ENCODE measurements at places on chromosomes 6 and 20.
A peak's percentile ranks its signal among the peaks of the same experiment; 100 is the strongest.

- DNase-seq: no peak
These were observed 102.2 kb downstream of the UNC5CL start for GRCh38 chr6:40936818-40937251.

DNA sequence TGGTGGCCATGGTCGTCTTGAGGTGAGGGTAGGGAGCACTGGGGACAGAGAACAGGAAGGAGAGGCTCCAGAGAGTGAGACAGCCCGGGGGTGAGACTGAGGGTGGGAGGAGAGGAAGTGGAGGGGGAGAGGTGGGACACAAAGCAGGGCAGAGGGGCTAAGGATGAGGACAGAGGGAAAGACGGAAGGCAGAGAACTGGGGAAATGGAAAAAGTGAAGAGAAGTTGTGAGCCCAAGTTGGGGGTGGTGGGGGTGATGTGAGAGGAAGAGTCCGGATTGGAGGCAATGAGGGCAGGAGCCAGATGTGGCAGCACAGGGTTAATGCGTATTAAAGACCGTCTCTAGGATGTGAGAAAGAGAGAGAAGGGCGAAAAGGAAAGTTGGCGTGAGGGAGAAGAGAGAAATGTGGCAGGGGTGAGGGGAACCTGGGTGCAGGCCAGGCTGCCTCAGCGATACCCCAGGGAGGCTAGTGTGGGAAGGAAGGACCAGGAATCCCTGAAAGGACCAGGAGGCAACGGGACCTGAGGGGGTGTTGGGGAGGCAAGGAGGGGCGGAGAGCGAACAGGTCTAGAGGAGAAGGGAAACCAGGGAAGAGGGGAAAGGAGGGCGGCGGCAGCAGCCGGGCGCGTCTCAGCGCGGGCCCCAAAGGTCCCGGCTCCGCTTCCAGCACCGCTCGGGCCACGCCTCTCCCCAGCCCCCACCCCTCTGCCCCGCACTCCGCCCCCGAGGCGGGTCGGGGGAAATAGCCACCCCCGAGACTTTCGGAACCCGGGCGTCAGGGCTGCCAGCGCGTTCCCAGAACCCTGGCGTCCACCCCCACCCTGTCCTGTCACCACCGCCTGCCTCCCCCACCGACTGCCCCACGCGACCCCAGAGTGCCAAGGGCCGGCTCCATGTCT lies at the start of gene PPP1R18:
Gene PPP1R18 (minus strand): TSS at position 637 of the 899 bp plus-strand sequence. CDS start 627 bp downstream, at position 10.
- DNase-seq: peak; percentile 83

DNA sequence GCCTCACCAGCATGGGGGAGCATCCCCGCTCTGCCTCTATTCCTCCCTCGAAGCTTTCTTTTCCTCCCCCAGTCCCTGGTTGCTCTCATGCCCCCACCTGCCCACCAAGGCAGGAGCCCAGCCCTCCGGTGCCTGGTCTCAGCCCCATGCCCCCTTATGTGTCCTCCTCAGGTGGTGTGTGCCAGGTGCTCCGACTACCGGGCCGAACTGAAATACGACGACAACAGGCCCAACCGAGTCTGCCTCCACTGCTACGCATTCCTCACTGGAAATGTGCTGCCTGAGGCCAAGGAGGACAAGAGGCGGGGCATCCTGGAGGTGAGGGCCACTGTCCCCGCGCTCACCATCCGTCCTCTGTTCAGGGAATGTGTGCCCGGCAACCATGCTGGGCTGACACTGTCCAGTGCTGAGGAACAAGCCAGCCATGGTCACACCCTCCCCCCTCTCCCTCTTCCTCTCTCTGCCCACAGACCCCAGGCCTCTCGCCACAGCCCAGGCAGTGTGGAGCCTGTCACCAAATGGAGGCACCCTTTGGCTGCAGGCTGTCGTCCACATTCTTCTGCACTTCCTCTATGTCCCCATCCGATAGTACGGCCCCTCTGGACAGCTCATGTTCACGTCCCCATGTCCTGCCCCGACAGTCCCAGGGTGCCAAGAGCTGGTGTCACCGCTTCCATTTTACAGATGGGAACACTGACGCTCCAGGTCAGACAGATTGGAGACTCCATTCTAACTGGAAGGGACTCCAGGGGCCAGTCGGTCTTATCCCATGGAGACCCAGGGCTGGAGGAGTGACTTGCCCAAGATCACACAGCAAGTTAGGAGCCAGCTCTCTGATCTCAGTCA lies 20.4 kb downstream of the FGD2 start:
- DNase-seq: no peak

DNA sequence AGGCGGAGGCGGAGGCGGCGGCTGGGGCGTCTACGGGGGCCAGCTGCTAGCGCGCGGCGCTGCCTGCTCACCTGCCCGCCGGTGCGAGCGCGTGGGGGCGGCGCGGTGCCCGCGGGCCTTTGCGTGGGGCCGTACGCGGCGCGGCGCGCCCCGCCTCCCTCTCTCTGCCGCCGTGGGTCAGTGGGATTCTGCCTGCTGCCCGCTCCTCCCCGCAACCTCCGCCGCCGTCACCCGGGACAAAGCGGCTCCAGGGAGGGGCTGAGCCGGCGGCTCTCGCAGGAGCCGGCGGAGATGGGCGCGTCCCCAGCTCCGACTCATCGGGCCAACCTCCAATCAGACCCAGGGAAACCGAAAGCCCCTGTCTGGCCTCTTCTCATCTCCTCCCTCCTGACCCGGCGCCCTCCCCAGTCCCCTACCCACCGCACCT lies at the start of gene RCAN2:
Gene RCAN2 (minus strand): TSS at position 249 of the 427 bp plus-strand sequence.
- DNase-seq: peak; percentile 6

DNA sequence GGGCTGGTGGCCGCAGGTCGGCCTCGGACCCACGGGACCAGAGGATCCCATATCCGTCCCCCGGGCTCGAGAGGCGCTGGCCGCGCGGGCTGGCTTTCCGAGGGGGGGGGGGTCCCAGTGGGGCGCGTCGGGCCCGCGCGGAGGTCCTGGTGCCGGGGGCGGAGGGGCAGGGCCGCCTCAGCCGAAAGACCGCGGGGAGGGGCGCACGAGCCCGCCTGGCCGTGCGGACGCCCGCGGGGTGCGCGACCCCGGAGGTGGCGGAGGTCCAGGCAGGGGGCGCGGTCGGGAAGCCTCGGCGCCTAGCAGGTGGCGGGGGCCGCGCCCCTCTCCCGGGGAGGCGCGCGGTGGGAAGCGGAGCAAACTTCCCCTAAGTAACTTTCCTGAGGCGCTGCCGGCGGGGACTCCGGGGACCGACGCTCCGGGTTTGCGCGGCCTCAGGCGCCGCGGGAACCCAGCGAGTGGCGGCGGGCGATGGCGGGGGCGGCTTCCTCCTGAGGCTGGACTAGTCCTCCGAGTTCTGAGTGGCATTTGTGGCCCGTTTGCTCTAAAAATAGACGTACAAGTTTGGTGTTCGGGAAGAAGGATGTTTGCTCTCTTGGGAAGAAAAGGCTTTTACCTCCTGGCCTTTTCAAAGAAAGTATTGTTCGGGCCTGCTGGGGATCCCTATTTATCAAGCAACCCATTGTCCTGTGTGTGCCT lies 26.5 kb upstream of the BTBD3 start:
- DNase-seq: no peak

- DNase-seq: no peak
These were observed 2.6 kb downstream of the TFEB start for GRCh38 chr6:41732591-41733359.

DNA sequence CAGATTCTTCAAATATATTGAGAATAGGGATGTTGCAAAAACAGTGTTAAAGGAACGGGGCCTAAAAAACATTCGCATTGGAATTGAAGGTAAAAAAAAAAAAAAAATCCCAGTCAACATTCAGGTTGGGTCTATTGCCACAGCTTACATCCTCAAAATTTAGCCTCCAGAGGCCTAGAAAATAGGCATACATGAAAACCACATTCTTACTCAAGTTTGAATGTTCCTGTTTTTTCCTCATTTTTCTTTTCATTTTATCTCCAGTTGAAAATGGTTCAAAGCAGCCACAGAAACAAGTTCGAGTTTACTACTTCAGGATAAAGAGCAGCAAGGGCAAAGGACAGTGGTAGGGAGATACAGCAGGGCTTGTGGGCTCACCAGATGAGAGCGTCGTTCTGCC lies 41.9 kb downstream of the KCTD20 start:
- no peak for DNase-seq

DNA sequence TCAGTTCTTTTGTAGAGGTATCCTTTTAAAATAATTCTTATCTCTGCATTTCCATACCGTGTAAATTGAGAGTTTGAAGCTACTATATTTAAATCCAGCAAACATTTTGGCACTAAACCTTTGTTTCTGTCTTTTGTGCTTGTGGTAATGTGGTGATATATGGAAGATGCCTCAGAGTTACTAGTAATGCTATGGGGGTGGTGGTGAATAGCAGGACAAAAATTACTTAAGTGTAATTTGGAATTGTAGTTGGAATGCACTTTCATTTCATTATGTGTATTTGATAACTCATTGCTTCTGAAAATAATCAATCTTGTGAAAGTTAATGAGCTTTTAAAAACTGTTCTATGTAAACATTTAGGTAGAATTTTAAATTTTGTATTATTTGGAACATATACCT lies 404.5 kb downstream of the PHF3 start:
- DNase-seq: no peak

DNA sequence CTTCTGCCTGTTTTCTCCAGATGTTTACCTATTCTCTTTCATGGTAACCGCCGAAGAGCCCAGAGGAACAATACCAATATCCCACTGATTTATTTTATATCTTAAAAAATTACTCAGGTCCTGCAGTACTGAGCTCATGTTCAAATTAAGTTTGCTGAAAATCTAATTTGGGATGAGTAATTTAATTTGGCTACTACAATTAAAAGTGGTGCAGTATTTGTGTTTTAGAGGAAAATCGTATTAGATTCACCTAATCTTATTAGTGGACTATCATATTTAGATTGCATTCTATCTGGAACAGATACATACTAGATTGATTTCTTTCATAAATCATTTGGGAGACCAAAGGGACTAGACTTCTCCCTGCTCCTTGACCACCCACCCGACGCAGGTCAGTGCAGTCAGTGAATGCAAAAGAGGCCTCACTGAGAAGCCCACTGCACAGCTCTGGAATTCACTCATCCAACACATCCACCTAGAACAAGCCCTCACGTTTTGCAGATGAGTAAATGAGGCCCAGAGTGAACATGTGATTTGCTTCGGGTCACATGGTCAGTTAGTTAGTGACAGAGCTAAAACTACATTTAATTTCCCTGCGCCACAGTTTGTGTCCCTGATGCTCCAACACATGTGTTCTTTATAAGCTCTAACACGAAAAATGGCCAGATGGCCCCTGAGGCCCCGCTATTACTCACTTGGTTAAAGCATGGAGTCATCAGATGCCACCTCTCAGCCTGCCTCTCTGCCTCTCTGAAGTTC lies 101.8 kb downstream of the TRERF1 start:
- no peak for DNase-seq

DNA sequence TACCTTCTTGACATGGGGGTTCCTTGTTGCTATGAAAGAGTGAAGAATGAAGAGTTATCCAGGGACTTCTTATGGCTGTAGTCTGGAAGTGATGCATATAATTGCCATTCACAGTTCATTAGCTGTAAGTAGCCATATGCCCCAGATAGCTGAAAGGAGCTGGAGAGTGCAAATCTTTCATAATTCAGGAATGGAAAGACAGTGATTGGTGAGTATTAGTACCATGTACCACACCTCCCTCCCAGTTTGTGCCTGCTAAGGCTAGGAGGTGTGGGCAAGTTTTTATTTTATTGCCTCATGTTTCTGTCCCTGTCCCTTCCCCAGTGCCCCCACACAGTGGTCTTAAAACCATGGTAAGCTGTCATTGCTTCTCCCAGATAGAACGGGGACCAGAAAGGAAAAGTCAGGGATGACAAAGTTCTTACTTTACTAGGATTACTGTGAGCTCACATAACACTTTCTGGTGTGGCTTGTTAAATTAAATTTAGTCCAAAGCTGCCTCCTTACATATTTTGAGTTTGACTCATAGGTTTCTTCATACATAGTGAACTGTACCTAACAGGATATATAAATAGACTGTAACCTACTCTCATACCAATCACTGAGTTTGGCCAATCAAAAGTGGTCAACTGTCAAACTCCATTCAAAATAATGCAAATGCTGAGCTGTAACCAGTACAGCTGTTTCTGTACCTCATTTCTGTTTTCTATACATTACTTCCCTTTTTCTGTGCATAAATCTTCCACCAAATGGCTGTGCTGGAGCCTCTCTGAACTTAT lies 119.4 kb downstream of the RFPL4B start:
- no peak for DNase-seq

GRCh38 chr6:26003102-26003694 lies 40.6 kb downstream of the TRIM38 start:
- no peak for DNase-seq

DNA sequence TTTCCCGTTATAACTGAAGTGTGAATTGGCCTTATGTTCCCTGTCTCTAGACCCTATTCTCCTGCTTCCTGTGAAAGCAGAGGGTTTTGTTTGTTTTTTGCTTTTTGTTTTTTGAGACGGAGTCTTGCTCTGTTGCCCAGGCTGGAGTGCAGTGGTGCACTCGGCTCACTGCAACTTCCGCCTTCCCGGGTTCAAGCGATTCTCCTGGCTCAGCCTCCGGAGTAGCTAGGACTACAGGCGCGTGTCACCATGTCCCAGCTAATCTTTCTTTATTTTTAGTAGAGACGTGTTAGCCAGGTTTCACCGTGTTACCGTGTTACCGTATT lies 674 bp upstream of the GNMT start:
- DNase-seq: no peak

- no peak for DNase-seq
These were observed 128.8 kb upstream of the PDE7B start for GRCh38 chr6:135722679-135723078.

DNA sequence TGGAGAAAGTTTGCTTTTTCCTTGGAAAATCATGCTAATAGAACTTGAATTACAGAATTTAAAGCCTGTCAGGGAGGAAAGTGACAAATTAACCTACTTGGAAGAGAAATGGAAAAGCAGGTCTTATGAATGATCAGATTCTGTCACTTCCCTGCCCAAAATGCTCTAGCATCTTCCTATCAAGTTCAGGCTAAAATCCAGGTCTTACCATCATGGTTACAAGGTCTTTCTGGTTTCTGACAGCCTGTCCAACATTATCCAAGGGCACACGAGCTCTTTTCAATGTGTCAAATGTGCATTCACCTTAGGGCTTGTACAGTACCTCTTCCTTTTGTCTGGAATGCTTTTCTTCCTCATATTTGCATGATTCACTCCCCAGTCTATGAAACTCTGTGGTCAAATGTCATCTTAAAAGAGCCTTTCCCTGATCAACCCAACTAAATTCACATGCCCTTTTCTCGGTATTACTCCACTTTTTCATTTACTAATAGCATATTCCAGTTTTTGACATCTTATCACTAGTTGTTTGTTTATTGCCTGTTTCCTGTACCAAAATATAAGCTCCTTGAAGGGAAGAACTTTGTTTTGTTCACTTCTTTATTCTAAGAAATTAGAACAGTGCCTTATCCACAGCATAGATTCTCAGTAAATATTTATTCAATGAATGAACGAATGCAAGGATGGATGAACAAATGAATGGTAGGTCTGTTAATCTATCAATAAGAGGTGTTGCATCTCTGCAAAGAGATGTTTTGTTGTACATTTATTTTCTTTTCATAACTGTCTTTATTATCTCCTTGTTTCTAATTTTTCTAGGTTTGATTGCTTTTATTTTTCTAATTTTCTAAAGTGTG lies 139.5 kb downstream of the BCAS1 start:
- no peak for DNase-seq

GRCh38 chr6:121187200-121187832 lies 147.0 kb downstream of the TBC1D32 start:
- DNase-seq: no peak

- DNase-seq: no peak
These were observed 105.5 kb downstream of the IPCEF1 start for GRCh38 chr6:154251116-154251515.

Data from stimulated activated CD8-positive, alpha-beta memory T cell treated with anti-CD3 and anti-CD28 coated beads, Interleukin-7, amount 100 ng/mL, for 48 hours (primary cell).